ENCODE measurements at places on chromosomes 2 and 18. TPM values are rescaled to one million over a fixed set of nuclear protein-coding genes. Genes with fewer than 3 reads are reported as not detected.

The FBXO48 gene
- total RNA-seq: 1.2 TPM

The CROCC2 gene
- not detected for total RNA-seq

The NEU2 gene
- total RNA-seq: not detected

The DYNC2LI1 gene
- total RNA-seq: 8.9 TPM

The TMEM163 gene
- total RNA-seq: not detected

The PROKR1 gene
- total RNA-seq: not detected

The TWIST2 gene
- not detected for total RNA-seq

The GPC1 gene
- total RNA-seq: 1.5 TPM

The FIGN gene
- not detected for total RNA-seq

The ERMN gene
- 1.0 TPM for total RNA-seq

The DNAH7 gene
- total RNA-seq: not detected

The OR6B2 gene
- total RNA-seq: not detected

The MARCHF4 gene
- total RNA-seq: not detected

The CYTIP gene
- total RNA-seq: 610 TPM

The TBC1D8 gene
- 4.5 TPM for total RNA-seq

Data from activated naive CD4-positive, alpha-beta T cell treated with anti-CD3 and anti-CD28 coated beads for 36 hours (primary cell).